Activated T-helper 9 cell treated with anti-CD3 and anti-CD28 coated beads, Interleukin-2, amount 50 U/mL, for 16 hours (primary cell): ENCODE measurements at places on chromosomes 5 and 9.

- DNase-seq, result no peak
These were observed 126.8 kb upstream of the FBXL7 start for GRCh38 chr5:15373151-15373550.

GRCh38 chr5:78003919-78004318 is 227.8 kb upstream of the TBCA start:
- no peak for DNase-seq

- DNase-seq, result no peak
These were observed 212.1 kb downstream of the SLF1 start for GRCh38 chr5:94830520-94830919.

DNA sequence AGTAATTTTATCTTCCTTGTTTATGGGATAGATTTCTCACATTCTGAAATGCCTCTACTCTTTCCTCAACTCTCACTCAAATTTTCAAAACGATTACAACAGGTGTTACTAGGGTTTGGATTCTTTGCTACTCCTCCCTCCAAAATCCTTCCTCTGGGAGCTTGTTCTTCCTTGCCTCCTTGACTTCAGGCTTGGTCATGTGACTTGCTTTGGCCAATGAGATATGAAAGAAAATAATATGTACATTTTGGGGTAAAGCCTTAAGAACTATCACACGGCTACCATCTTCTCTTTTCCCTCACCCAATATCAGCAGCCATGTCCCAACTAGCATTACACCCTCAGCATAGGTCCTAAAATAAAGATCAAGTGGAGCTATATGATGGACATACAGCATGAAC is 28.8 kb upstream of the SLC1A1 start:
- no peak for DNase-seq

DNA sequence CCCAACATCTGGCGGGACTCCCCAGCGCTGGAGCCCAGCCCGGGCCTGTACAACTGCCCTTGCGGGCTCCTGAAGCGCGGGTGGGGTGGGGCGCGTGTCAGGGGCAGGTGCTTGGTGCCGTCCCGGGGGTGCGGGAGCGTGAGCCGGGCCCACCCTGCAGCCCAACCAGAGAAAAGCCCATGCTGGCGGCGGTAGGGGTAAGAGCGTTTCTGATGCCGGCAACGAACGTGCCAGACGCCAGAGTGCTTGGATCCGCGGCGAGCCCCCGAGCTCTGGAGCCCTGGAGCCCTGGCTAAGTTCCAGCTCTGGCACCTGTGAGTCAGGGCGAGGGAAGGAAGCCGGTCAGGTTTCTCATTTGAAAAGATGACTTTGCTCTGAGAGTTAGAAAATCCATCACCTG is 58.0 kb downstream of the ZNF510 start:
- no peak for DNase-seq

GRCh38 chr5:83589786-83590185 is 118.2 kb downstream of the VCAN start:
- no peak for DNase-seq

DNA sequence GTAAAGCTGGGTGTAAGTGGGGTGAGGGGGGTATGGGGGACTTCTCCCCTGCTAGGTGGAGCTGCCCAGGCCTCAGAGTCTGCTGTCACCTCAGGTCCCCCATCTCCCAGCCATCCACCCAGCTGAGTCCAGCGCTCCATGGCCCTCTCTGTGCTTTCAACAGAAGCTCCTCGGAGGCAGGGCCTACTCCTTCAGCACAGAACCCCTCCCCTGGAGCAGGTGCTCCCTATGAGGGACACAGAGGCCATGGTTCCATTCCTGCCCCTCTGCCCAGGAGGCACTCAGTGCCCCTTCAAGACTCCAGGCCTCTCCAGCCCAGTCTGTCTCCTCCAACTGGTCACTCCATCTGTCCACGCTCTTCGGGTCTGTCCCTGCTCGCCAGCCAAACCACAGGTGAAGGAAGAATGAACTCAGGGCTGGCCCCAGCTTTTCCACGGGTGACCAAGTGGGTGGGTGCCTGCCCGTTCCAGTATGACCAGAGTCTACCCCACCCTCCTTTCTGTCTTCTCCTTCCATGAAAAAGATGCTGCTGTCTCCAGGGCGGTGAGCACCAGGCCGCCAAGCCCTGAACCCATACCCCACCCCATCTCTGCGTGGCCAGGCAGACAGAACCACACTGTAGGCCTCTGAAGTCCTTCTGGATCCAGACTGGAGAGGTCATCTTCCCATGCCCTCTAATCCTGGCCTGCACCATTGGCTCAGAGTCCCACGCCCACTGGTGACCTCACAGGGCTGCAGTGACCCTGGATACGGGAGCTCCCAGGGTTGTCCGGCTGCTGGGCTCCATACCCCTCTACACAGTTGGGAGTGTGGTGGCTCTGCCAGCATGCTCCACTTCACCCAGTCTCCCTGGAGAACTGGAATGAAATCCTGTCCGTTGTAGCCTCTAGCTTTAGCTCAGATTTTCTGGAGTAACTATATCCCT is 11.9 kb downstream of the GBGT1 start:
- DNase-seq, result no peak

GRCh38 chr5:168779333-168779732 is 200.2 kb upstream of the PANK3 start:
- DNase-seq, result no peak

GRCh38 chr9:83505282-83505681 is 32.9 kb downstream of the FRMD3 start:
- DNase-seq, result no peak

DNA sequence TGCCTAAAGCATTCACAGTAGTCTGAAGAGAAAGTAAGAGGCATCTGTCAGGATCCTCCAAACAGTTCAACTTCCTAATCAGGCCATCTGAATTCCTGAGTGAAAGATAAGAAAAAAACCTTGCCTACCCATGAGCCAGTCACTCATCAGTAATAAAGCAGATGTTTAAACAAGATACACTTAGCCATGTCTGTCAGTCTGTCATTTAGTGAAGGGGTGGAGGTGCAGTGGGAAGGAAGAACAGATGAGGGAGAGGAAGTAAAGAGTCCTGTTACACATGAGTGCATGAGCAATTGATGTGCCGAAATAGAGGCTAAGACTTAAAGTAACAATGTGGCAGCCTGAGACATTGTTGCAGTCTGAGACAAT is 29.9 kb upstream of the DMRTA1 start:
- DNase-seq, result no peak

- DNase-seq, result peak; percentile 11
These were observed 691 bp downstream of the FCHO2 start for GRCh38 chr5:72956324-72957140.

DNA sequence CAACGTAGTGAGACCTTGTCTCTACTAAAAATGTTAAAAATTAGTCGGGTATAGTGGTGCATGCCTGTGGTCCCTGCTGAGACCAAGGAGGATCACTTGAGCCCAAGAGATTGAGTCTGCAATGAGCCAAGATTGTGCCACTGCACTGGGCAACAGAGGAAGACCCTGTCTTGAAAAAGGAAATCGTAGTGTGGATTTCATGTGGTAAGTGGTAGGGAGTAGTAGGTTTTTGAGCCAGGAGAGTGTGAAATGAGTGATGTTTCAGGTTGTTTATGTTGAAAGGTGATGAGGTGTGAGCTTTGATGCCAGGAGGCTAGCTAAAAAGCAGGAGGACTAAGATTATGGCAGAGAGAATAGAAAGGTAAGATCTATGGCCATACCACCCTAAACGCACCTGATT is 5.9 kb downstream of the MATR3 start:
- DNase-seq, result no peak

DNA sequence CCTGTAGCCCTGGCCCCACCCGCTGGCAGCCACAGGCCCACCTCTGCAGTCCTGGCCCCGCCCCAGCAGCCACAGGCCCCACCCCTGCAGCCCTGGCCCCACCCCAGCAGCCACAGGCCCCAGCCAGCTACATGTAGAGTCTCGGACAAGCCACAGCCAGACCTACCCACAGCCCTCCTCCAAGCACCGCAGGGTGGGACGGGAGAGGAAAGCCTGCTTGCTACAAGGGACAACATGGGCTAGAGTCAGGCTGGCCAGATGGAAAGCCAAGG is 49.5 kb upstream of the SARDH start:
- DNase-seq, result no peak

- no peak for DNase-seq
These were observed 198.1 kb downstream of the C9orf50 start for GRCh38 chr9:129422843-129423192.

DNA sequence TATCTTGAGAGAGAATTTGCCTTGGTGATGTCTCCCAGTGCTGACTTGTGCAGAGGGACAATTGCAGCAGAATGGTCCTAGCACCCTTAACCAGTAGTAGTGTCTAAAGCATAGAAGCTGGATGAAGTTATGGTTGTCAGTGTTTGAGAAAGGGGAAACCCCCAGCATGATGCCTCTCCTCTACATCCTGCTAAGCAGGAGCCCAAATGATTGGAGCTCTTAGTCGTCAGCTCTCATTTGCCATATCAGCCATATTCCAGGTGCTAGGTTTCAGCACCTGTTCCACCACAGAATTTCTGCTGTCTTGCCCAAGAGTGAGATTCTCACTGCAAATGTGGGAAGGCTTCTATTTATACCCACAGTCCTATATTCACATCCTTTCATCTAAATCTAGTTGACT is 43.7 kb upstream of the RFX3 start:
- no peak for DNase-seq

GRCh38 chr9:78386348-78386747 is 89.4 kb downstream of the PSAT1 start:
- DNase-seq, result no peak

DNA sequence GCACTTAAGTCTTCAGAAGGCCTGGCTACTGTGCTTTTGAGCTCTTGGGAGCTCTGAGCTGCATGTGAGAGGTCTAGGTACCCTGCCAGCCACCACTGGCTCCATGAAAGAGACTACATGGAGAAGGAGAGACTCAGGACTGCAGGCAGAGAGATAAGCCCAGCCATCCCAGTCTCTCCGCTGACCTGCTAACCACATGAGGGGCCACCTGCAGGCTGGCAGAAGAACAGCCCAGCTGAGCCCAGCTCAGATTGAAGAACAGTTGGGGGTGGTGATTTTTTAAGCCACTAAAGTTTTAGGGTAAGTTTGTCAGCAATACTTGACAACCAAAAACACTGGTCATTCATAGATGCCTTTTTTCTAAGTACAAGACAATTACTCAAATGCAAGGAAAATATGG is 205.0 kb upstream of the PRDM9 start:
- no peak for DNase-seq

DNA sequence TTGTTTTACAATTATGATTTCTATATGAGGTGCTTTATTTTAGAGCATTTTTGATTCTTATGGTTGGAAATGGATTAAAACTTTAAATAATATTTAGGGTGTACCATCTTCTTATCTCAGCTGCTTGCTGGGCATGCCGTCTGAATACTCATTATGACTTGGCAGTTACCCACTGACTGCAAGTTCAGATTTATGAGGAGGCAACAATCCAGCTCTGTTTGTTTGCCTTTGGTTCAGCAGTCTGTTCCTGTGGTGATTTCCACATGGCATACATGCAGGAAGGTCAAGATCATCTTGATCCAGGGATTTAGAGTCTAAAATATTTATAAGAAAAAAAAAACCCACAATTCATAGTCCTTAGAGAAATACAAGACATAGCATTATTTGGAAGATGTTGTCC is 1254.5 kb upstream of the NUDT12 start:
- no peak for DNase-seq

- DNase-seq, result no peak
These were observed 188.8 kb downstream of the CSNK1G3 start for GRCh38 chr5:123700624-123701287.

DNA sequence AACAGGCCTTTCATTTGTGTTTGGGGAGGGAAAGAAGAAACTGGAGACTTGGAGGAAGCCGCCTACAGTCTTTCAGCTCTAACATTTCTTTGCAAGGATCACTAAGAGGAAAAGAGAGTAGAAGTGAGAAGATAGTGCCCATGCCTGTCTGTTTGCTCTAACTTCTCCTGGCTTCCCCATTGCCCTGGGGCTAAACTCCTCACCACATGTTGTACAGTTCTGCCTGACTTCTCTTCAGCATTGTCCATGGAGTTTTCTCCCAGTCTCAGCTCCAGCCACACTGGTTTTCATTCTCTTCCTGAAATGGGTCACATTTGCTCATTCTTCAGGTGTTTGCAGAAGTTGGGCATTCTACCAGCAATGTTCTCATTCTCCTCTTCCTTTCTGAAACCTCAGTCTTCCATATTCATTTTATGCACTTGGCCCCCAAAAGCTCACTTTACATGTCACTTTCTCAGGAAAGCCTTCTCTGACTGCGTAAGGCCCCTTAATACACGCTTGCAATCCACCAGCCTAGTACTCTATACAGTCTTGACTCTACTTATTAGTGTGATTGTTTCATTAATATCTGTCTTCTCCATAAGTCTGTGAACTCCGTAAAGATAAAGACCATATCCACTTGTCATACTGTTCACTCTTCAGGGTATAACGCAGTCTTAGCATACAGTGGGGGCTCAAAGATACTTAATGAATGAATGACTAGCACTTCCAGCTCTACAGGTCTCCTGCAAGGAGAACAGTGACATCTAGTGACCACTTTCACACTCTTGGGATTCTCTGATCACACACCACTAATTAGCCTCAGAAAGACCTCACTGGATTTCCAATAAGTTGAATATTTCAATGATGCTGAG is 40.2 kb upstream of the TRIM32 start:
- DNase-seq, result no peak

DNA sequence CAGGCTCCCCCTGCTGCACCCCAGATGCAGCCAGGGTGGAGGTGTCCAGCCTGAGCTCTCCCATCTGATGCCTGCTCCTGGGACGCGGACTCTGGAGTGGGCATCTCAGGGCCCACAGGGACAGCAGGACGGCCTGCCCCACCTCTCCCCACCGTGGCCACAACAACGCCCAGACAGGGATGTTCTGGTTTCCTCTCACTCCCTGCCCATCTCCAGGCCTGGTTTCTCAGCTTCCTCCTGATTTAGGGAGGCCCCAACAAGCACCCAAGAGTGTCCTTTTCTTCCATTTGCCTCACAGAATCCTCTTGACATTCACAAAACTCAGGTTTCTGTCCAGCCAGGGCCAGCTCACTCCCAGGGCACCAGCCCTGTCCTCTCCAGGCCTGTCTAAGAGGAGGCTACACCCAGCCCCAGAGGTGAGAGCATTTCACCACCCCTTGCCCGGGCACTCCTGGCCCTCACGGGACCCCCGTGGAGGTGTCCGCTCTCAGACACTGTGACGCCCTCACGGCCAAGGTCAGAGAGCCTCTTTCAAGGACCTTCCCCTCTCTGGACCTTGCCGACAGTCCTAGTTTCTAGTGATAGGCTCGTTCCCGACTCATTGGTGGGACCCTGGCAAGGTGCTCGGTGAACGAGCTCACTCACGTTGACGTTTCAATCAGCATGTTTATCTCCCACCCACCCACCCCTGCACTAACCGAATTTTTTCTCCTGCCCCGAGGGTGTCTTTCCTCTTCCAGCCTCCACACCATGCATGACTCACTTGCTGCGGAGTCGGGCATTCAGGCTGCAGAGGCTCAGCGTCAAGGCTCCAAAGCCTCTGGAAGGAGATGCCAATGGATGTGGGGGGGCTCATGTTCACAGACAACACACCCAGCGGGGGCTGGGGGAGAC is 62.0 kb upstream of the UNC5A start:
- DNase-seq, result no peak

- DNase-seq, result no peak
These were observed 33.6 kb upstream of the CFAP157 start for GRCh38 chr9:127673234-127673633.
